Fibroblast of skin of right biceps (primary cell): ENCODE measurements at places on chromosomes 4 and X.

DNA sequence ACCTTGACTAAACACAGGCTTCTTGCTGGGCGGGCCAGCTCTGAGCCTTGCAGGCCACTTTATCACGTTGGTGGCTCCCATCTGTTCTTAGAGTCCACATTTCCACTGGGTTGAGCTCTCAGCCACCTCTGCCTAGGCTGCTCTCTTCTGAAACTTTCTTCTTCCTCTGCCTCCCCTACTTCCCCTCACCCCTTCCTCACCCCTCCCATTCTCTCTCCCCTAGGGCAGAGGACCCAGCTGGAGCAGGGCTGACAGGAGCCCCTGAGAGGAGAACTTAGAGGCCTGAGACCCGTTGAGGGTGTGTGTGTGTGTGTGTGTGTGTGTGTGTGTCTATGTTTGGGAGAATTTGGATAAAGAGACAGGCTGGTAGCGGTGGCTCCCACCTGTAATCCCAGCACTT is 19.9 kb upstream of the TMSB4X start:
- no peak for DNase-seq

GRCh38 chr4:581181-581580 is 5.1 kb upstream of the TMEM271 start:
- DNase-seq, result no peak

GRCh38 chr4:8155660-8156421 is 2.8 kb downstream of the ABLIM2 start:
- no peak for DNase-seq

- peak; percentile 12 for DNase-seq
These were observed 167.7 kb downstream of the DCAF12L2 start for GRCh38 chrX:125998432-125998831.
